ENCODE measurements at places on chromosomes 7 and 10.
A peak's percentile ranks its signal among the peaks of the same experiment; 100 is the strongest.

DNA sequence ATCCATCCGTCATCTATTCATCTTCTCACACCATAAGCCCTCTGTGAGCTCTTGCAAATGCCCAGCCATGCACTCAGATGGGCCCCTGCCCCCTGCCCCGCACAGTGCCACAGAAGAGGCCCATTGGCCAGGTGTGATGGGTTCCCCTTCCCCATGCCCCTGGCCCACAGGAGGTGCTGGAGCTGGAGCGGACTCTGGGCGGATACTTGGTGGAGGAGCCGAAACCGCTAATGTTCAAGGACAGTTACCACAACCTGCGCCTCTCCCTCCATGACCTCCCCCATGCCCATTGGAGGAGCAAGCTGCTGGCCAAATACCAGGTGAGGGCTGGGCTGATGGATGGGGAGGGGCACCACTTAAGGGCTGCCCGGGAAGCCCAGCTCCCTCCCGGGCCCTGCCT is 23.4 kb upstream of the SLC29A3 start:
- DNase-seq = no peak

DNA sequence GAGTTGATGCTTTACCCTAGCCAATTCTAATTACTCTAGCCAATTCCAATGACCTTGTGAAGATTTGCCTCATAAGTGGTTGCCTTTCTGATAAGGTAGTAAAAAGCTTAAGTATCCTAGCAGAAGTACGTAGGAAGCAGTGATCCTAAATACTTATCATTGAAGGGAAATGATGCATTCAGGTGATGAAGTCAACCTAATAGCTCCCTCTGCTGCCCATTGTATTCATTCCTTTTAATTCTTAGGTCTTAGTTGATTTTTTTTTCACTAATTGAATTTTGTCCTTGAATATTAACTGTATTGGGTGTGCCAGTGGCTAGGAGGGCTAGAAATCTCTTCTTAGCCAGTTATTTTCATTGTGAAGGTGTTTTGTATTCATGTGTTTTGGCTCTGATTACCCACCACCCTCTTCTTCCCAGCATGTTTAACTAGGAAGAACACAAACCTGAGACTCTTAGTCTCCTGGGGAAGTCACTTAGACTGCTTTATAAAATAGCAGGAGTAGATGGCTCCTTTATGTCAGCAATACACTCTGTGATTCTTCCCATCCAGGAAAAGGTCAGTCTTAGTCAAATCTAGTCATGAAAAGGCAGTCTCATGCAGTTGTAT is 46.3 kb downstream of the PLEKHA8 start:
- no peak for DNase-seq

DNA sequence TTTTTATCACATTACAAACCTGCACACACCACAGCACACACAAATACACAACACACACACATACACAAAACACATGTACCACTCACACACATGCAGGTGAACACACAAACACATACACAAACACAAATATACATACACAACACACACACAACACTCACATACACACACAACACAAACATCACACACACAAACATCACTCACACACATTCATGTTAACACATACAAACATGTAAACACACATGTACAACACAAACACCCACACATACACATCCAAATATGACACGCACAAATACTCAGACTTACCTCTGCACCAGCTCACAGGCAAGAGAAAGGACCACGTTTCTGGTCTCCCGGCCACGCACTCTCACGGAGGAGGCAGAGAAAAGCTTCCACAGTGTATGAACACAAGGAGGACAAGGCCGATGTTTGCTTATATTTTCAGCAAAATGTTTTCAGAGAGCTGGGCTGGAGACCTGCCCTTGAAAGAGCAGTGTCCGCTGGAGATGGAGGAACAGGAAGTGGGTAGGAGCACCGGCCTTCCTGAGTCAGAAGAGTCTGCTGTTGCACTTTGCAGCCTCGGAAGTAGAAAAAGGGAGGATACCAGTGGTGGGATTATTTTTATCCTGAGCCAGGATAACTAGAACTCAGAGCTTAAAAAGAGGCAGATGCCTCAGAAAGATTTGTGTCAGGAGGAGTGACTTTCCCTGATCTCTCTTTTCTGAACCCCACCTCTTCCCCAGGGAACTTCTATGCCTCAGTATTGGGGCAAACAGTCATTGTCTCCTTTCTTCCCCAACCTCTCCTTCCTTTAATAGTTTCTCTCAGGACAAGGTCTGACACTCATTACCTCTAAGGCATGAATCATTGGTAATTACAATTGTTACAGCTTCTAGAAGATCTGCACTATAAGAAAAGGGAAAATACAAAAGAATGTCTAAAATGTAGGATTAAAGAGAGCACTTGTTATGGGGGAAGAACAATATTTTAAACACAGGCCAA is at the start of gene GIMAP6:
Gene GIMAP6, minus strand, starts transcription at position 520 of the 999 bp plus-strand sequence. CDS start 2,243 bp downstream, outside the sequence.
- no peak for DNase-seq

DNA sequence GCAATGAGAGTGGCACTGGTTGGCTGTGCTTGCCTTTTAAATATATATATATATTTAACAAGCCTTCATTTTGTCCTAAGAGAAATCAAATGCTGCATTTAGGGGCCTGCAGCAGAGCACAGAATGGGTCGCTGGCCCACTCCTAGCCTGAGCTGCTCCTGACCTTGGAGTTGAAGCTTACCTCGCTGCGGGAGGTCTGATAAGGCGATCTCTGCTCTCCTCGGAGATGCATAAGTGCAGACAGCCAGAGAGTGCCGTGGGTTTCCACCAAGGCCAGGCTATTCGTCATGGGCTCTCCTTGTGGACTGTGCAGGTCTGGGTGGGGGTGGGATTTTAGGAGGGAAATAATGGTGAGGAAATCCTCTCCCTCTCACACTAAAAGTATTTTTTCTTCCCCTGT is 99.5 kb upstream of the IKZF1 start:
- DNase-seq = no peak

- DNase-seq = peak; percentile 63
Observed at GRCh38 chr10:22475651-22476600, 130.6 kb downstream of the SPAG6 start.

DNA sequence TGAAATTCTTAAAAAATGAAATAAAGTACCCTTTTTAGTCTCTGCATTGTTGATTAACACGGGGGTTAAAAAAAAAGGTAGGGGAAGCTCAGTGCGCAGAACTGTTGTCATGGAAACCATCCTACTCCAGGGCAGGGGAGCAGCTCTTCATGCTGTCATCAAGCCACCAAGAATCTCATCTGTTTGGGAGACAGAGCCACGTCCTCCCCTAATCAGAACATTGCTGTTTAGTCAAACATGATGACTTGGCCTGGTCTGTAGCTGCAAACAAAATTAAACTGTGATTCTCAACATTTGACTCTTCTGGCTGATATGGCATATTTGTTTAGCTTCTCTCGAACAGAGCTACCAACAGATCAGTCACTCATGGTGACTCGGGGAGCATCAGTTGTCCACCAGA is 254.4 kb upstream of the KLF14 start:
- DNase-seq = no peak

- no peak for DNase-seq
Observed at GRCh38 chr7:108419961-108420908, 36.0 kb downstream of the NRCAM start.

DNA sequence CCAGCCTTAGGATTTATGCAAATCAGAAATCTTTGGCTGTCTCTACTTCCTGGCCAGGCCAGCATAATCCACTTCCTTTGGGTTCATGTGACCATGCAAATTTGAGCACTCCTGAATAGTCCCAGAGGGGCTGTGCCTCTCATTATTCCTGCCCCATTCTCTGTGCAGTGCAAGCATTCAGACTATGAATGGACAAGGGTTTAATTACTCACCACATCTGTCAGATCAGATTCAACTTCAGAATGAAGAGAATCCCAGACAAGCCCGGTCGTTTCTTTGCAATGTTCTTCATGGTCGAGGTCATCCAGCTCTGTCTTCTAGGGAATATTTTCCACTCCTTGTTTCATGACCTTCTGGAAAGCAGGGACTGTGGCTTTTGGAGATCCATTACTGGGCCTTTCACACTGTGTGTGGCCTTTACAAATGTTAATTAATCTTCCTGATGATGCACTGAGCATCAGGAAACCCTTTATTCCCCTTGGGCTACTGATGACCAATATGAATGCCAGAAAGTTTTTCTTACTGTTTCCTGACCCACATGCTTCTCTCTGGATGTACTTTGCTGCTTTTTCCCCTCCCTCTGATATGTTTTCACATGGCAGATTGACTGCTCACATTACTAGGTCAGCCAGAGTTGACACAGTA is 217.6 kb upstream of the TCF7L2 start:
- DNase-seq = no peak

DNA sequence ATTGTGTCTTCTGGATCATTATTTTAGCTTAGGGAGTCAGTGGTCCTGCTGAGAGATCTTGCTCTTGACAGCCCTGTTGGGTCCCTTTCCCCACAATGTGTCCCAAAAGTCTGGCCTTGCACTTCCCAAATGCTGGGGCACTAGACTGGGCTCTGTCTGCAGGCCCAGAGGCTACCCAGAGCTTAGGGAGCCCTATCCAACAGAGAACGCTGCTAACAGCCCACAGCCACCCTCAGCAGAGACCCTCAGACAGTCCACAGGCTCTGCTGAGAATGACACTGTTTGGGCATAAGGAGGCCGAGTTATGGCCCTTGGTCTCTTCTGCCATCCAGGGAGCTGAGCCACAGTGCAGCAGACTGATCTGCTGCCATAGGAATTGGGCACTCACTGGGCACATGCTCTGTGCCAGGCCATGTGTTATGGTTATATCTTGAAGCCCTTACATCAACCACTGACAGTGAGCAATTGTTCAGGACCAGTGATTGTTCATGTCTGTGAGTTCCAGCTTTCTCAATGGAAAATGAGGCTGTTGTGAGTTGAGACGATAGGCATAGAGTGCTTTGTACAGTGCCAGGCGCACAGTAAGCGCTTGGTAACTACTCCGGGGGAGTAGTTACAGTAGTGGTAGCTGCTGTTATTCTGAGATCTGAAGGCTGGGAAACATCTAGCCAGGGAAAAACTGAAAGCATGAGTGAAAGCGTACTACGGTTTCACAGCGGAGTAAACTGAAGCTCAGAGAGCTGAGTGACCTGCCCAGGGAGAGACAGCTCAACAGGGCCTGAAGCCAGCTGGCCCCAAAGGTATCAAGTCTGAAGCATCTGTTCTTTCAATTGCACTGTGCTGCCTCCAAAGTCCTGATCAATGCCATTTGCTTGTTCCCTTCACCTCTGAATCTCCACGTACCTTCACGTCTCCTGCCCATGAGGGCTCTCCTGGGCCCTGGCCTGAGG is 77.6 kb upstream of the PRLHR start:
- no peak for DNase-seq

GRCh38 chr10:14408139-14408538 is 77.4 kb upstream of the FRMD4A start:
- no peak for DNase-seq

DNA sequence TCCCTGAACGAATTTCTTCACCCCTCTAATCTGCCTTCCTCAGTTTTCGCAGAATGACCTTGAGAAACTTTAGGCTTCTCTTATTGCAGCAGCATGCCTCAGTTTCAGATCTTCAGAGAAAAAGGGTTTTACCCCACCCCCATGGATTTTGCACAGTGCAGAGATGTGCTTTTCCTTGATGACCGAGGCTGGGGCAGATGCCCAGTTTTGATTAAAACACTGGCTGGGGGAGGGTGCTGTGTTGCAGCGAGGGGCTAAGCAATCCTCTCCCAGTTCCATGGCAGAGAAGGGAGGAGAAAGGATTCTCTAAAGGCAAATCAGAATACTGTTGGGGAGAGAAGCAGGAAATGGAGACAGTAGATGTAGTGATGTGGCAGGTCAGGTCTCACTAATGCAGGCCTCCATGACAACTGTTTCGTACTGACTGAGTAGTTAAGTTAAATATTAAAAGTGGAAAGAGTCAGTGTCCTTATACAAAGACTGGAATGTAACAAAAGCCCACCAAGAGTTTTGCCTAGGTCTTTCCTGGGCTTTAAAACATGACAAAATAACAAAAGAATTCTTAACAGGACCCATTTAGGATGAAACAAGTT is 50.8 kb upstream of the PDZD8 start:
- no peak for DNase-seq

DNA sequence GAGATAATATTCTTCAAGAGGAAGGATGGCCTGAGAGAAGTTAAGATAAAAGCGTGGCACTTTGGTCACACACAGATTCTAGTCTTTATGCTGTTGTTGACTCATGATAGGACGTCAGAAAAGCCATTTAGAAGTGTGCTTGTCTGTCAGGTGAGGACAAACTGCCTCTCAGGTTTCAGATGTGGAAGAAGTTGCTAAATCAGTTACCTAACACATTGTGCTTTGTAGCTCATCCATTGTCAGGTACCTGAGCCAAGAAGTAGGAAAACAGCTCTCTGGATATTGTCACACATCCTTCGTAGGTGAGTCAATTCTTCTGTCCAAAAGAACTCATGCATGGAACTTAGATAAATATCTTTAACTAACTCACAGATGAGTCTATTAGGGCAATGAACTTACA is 49.5 kb upstream of the PHYHIPL start:
- DNase-seq = no peak

DNA sequence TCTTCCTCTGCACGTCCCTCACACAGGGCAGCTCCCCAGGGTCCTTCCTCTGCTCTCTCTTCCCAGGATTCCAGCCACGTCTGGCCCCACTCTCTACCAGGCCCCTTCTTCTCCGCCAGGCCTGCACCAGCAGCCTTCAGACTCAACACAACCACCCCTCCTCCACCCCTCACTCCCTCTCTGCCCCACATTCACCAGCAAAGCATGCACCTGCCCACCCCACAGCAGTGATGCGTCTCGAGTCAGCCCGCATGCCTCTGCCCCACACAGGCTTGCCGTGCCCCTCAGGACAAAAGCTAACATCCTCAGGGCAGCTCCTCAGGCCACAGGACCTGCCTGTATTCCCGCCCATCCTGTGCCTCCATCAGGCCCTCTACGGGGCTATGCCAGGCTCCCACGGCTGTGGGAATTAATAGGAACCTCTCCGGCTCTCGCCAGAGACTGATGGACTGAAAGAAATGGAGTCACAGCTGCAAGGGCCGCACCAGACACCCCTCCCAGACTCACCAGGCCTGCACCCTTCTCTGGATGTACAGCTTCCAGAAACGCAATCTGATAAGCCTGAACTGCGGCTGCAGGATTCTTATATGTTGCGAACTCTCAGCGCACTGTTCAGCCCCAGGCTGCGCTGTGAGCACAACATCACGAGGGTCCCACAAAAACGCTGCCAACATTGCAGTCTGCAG is 100.1 kb downstream of the CYTH3 start:
- DNase-seq = no peak

DNA sequence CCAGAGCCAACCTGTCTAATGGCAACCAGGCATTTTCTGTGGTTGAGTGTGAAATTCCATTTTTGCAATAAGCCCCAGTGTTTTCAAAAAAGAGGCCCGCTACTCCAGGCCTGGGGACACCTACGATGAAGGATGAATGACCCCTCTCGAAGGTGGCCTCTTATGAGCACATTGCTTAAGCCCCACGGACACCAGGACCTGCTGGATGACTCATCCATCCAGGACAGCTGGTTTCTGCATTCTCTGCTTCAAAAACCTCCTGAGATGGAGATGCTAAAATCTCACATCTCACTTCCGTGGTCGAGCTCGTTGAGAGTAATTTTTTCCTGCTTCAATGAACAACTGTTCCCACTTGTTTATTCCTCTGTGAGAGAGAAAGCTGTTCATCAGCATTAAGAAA is 150.2 kb upstream of the FZD8 start:
- DNase-seq = no peak

- peak; percentile 22 for DNase-seq
Observed at GRCh38 chr10:78902815-78903214, 166.0 kb upstream of the ZMIZ1 start.

All from right forelimb (tissue), 1 donor.